ENCODE measurements at places on chromosomes 1 and 21.

DNA sequence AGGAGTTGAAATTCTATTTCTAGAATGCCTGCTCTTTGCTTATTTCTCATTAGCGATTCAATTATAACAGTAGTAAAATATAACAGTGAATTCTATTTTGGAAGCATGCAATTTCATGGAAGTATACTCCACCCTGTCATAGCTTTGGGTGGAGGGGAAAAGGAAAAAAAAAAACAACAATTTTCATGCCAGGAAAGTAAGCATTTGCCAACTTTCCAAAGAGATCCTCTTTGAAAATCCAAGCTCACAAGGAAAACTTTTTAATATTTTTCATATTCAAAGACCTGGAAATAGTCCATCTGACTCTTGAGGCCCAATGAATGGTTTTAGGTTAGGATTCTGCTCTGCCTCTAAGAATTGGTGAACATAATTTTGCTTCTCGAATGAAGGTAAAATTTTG is 134.5 kb downstream of the PTPN14 start:
- no peak for DNase-seq

DNA sequence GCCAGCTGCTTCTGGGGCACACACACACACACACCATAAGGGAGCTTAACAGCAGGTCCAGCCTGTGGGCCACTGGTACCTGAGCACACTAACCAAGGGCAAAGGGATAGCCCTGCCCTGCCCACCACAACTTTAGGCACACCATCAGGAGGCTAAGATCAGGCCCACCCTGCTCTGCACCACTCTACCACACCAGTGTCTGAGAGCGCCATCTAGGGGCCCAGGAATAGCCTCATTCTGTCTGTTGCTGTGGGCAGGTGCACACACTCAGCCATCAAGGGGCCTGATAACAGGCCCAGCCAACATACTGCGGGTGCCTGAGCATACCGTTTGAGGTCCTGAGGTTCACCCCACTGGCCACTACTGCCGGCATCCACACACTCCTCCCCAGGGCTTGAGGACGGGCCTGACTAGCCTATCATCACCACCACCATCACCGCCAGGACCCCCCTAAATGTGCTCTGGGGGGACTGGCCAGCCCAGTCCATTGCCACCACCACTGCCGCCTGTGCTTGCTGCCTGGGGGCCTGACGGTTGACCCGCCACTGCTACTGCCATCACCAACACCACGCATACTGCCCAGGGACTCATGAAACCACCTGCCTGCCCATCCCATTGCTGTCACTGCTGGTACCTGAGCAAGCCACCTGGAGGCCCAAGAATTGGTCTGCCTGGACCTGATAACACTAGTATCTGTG is 31.3 kb downstream of the NSL1 start:
- DNase-seq, result peak; percentile 18

DNA sequence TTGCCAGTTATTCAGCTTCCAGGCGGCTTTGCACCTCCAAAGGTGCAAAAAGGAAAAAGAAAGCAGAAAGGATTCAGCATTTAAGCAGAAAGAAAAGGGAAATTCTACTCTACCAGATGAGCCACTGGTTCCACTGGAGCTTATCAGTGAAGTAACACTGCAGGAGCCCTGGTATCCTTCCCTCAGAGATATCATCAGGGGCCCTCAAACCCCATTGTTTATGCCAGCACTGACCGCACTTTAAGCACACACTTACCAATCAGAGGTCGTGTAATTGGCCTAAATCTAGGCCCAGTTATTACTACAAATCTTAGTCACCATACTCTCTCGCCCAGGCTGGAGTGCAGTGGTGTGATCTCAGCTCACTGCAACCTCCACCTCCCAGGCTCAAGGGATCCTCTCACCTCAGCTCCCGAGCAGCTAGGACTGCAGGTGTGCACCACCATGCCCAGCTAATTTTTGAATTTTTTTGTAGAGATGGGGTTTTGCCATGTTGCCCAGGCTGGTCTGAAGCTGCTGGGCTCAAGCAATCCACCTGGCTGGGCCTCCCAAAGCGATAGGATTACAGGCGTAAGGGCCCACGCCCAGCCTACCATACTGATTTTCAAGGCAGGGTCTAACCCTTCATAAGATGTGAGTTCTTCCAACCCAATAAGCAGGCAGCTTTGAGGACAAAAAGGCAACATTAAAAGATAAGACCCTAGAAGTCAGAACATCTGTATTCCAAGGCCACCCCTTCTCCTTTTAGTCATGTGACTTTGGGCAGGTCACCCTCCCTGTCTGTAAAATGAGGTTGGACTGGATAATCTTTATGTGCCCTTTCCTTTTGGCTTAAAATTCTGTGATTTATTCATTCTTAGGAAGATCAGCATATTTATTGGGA is 125.3 kb downstream of the SYT2 start:
- no peak for DNase-seq

GRCh38 chr1:42461196-42461595 is 1.9 kb upstream of the CCDC30 start:
- no peak for DNase-seq

Measured in stimulated activated CD4-positive, alpha-beta T cell treated with anti-CD3 and anti-CD28 coated beads, Interleukin-1b, Interleukin-23, amount 100 ng/mL, for 24 hours (primary cell).